Lung microvascular endothelial cell (primary cell): ENCODE measurements at places on chromosomes 6 and 20. TPM values are rescaled to one million over a fixed set of nuclear protein-coding genes. Genes with fewer than 3 reads are reported as not detected.

VWA7 gene
- total RNA-seq, result under 0.01 and 0.40 TPM in 2 replicates

TSHZ2 gene
- total RNA-seq, result 0.22 and 4.0 TPM in 2 replicates

TMEM200A gene
- 0.20 and 0.65 TPM in 2 replicates for total RNA-seq

RPS6KA2 gene
- total RNA-seq, result 121 and 168 TPM in 2 replicates

GGTLC1 gene
- total RNA-seq, result not detected in 2 replicates

CRISP2 gene
- total RNA-seq, result not detected in 2 replicates

WTAP gene
- total RNA-seq, result 59.1 and 81.7 TPM in 2 replicates

NKX2-2 gene
- total RNA-seq, result not detected in 2 replicates

TCP11 gene
- not detected in 2 replicates for total RNA-seq

CGA gene
- not detected in 2 replicates for total RNA-seq

BANF2 gene
- total RNA-seq, result not detected in 2 replicates

ANKRD66 gene
- not detected in 2 replicates for total RNA-seq

LAMP5 gene
- total RNA-seq, result 0.65 TPM in 1 of 2 replicates, not detected in the other

PNLDC1 gene
- not detected in 2 replicates for total RNA-seq

DYNLT1 gene
- total RNA-seq, result 85.4 and 89.9 TPM in 2 replicates

CLPSL1 gene
- total RNA-seq, result not detected in 2 replicates

RAMACL gene
- 1.3 and 2.6 TPM in 2 replicates for total RNA-seq

BEND6 gene
- total RNA-seq, result 0.22 TPM in 1 of 2 replicates, not detected in the other

TREM1 gene
- not detected in 2 replicates for total RNA-seq

TRIM40 gene
- total RNA-seq, result not detected in 2 replicates

CNR1 gene
- total RNA-seq, result under 0.01 TPM in 2 replicates

TUBB2B gene
- 1.8 and 2.0 TPM in 2 replicates for total RNA-seq

ZNF512B gene
- 6.1 and 7.1 TPM in 2 replicates for total RNA-seq

ALDH8A1 gene
- total RNA-seq, result 0.20 and 0.44 TPM in 2 replicates

SYCP2L gene
- not detected in 2 replicates for total RNA-seq

MEA1 gene
- total RNA-seq, result 33.3 and 47.0 TPM in 2 replicates

SYCP2 gene
- 0.44 and 1.2 TPM in 2 replicates for total RNA-seq

TSPO2 gene
- not detected in 2 replicates for total RNA-seq

SLX4IP gene
- 1.7 and 2.6 TPM in 2 replicates for total RNA-seq

LY6G6C gene
- total RNA-seq, result not detected in 2 replicates

TGM2 gene
- 273 and 343 TPM in 2 replicates for total RNA-seq

LAMA4 gene
- 456 and 465 TPM in 2 replicates for total RNA-seq

SOX18 gene
- total RNA-seq, result 23.8 and 29.6 TPM in 2 replicates

CASS4 gene
- total RNA-seq, result under 0.01 and 1.2 TPM in 2 replicates

PRRC2A gene
- 19.4 and 27.2 TPM in 2 replicates for total RNA-seq
